EL (cell line): ENCODE measurements at places on chromosomes 4 and X.

DNA sequence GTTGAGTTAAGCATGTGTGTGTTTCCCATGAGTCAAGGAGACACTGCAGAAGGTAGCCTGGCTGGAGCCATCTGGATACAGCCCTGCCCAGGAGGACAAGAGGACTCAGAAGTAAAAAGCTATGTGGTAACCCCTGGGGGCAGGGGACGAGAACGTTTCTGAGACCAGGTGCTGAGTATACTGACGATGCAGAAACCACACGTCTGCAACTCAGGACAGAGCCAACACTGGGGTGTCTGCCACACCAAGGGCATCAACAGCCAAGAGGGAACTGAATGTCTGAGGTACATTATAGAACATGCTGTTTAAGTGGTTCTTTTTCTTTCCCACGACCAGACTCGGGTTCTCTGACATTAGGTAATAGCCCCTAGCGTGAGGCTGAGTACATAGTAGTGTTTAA lies 94.1 kb upstream of the GPR34 start:
- DNase-seq = no peak

DNA sequence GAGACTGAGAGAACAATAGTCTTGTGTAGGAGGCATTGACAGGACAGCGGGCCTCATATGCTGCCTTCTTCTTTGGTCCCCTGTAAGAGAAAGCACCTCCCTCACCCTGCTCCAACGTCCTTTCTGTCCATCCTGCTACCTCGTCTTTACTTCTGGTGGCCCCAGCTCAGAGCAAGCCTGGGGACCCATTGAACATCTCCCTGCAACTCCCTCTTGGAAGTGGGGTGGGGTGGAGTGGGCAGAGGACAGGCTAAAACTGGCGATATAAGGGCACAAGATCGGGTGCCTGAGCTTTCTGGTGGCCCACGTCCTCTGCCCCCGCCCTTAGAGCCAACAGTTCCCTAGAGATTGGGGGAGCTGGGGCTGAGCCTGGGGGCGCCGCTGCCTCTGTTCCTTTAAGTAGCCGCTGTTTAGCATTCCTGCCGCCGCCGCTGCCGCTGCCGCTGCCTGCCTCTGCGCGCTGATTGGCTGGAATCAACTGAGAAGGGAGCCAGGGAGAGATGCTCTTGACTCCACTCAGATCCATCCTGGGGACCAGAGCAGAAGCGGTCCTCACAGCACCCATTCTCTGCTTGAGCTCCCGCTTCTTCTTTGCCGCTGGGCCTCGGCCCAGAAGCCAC lies at the start of gene DLG3:
TSS of gene DLG3 (plus strand) at position 510 of the 620 bp plus-strand sequence. CDS start 367 bp downstream, outside the sequence.
- DNase-seq = peak; percentile 48

GRCh38 chrX:120000490-120001246 lies 57.1 kb upstream of the NKAP start:
- DNase-seq = no peak

DNA sequence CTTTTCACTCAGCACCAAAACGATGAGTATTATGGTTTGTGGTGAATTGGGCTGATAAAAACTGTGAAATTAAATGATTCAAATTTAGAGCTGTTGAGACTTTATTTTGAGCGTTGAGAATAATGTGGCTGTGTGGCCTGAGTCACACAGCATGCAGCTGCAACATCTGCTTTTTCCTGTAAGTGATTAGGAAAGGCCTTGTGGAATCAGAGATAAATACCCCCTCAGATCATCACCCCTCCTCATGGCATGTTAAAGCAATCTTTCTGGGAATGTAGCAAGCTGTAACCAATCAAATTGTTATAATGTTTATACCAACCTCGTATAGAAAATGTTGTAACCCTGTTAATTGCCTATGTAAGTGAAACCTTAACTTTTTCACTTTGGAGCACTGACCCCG lies 90.0 kb upstream of the GRPR start:
- DNase-seq = no peak

- DNase-seq = peak; percentile 3
These were observed 312.4 kb downstream of the DHRSX start for GRCh38 chrX:2188330-2188792.

GRCh38 chr4:170091069-170091696 lies 1.4 kb upstream of the AADAT start:
- no peak for DNase-seq

DNA sequence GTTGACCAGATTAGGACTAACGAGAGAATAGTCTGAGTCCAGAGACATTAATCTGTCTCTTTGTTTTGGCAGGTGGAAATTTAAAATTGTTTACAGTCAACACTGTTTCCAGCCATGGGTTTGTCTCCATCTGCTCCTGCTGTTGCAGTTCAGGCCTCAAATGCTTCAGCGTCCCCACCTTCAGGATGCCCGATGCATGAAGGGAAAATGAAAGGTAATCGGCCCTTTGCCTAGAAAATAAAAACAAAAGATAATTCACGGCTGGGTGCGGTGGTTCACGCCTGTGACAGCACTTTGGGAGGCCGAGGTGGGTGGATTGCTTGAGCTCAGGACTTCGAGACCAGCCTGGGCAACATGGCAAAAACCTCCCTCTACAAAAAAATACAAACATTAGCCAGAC lies 815 bp downstream of the HCCS start:
- no peak for DNase-seq

- DNase-seq = peak; percentile 47
These were observed 5.9 kb upstream of the SCARB2 start for GRCh38 chr4:76219299-76220055.

DNA sequence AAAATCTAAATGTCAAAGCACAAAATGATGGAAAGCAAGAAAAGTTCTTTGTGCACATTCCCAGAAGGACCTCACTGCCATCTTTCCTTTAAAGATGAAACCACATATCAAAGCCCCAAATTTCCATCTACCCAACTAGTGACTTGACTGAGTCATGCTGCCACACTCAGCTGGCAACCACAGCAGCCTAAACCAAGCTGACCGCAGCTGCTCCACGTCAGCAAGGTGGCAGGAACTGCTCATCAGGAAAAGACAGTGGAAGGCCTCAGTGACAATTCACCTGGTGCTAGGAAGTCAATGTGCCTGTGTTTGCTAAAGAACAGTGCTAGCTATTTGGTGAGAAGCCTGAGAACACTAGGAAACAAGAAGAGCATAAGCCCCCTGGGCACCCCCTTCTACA lies 26.1 kb downstream of the ACOX3 start:
- DNase-seq = no peak

DNA sequence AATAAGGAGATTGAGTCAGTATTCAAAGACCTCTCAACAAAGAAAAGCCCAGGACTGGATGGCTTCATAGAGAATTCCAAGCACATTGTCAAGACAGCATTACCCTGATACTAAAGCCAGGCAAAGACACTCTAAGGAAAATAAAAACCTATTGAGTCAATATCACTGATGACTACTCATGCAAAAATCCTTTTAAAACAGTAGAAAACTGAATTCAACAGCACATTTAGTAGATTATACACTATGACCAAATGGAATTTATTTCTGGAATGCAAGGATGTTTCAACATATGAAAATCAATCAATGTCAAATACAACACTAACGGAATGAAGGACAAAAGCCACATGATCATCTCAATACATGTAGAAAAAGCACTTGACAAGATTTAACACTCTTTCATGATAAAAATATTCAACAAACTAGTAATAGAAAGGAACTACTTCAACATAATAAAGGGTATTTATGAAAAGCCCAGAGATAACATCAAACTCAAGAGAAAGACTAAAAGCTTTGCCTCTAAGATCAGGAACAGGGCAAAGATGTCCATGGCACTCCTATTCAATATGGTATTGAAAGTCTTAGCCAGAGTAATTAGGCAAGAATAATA lies 633.3 kb downstream of the ANKRD50 start:
- DNase-seq = peak; percentile 61

- no peak for DNase-seq
These were observed 92.2 kb downstream of the NHSL2 start for GRCh38 chrX:72002875-72003274.

GRCh38 chr4:113049421-113050370 lies at the start of gene ANK2:
ANK2 (plus strand) TSS chr4:113049653; CDS start chr4:113049729, 76 bp downstream.
- DNase-seq = no peak

GRCh38 chr4:54879576-54879975 lies 221.8 kb downstream of the KIT start:
- DNase-seq = peak; percentile 89
